ENCODE measurements at places on chromosomes 5 and 9.

DNA sequence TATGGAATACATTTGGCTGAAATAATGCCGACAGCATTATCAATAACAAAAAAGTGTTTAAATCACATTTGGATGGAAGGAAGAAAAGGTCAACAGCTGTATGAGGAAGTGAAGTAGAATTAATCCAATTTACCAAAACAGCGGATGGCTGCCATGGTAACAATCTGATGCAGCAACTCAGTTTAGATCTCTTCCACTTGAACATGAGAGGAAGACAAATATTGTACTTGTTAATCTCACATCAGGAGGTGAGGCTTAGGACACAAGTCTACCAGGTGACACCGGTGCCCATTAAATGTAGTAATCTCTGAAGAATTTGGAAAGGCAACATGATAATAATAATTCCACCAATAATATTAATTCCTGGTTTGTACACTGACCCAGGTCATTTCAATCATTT is 2.4 kb downstream of the RASEF start:
- DNase-seq: no peak

DNA sequence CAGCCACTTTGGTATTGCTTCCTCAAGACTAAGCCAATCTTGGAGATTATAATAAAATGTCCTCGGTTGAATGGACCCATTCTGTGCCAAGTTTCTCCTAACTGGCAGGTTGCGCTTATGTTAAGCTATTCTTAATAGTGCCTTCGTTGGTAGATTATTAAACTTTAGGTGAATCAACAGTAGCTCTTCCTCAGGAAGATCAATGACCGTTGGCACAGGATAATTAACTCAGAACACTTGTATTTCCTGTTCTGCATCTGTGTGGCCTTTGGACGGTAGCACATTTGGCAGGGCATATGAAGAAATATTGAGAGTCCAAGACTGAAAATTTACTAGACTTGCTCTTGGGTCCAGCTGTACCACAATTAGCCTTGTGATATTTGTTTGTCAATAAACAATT is 402.9 kb downstream of the MLLT3 start:
- no peak for DNase-seq

- DNase-seq: no peak
These were observed 52.4 kb upstream of the PHYKPL start for GRCh38 chr5:178284996-178285395.

DNA sequence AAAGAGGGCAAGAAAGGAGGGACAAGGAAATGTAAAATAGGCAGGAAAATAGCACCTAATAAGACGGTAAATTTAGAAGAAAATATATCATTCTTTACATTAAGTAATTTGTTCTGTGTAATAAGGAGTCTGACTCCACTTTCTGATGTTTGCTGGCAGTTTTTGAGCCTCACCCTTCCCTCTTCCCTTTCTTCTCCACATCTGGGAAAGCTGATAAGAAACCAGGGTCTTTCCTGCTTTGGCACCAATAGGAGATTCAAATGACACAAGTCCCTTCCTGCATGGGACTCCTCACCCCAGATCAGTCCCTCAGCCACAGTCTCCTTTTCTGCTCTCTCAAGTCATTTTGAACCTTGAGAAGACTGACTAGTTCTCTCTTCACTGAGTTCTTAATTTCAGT is 31.2 kb upstream of the LECT2 start:
- no peak for DNase-seq

DNA sequence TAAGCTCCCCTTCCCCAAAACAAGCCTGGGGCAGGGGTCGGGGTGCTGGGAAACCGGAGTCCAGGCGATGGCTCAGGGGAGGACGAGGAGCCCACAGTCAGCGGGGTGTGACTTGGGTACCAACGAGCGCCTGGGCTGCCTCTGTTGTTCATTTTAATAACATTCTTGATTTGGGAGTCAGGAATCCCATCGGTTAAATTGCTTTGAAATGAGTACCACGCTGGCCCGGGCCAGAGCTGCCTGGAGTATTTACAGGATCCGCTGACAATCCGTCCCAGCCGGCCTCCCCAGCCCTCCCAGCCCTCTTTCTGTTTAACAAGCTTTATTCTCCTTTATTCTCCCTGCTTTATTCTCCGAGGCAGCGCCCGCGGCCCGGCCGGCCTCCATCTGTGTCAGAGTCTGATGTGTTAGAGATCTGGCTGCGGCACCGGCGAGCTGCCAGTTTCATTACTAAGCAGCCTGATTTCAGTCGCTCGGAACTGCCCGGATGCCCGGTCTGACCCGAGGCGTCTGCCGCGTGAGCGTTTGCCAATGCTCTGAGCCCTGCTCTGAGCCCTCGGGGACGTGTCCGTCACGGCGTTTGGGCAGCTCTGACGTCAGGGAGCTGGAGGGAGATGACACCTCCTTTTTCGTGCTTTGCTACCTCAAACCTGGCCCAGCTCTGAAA is 16.5 kb upstream of the QRFP start:
- DNase-seq: peak; percentile 59

DNA sequence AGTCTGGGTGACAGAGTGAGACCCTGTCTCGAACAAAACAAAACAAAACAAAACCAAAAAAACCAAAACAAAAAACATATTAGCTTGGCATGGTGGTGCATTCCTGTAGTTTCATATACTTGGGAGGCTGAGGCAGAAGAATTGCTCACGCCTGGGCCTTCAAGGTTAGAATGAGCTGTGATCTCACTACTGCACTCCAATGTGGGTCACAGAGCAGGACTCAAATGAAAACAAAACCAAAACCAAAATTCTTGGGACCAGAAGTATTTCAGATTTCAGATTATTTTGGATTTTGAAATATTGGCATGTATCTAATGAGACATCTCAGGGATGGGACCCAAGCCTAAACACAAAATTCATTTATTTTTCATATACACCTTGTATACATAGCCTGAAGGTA is 80.2 kb downstream of the TMC1 start:
- DNase-seq: no peak

DNA sequence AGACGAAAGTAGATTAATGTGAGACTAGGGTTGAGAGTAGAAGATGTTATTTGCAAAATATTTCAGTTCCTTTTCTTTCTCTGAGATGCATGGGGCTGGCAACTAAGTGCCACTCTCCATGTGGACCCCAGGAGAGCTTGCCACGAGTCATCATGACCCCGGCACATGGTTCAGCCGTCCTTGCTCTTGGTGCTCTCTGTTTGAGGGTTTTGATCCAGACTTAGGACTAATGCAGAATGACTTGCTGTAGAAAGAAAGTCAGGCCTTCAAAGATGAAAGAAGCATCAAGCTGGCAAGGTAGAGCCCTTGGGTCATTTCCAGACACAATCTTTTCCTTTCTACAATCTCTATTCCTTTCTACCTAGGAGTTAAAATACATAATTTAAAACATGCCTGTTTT is 84.7 kb downstream of the RASGRF2 start:
- no peak for DNase-seq

Data from fibroblast of pulmonary artery (primary cell).